IMR-90 (cell line): ENCODE measurements at places on chromosomes 7 and 10. TPM values are rescaled to one million over a fixed set of nuclear protein-coding genes. Genes with fewer than 3 reads are reported as not detected.

CALHM1 gene
- total RNA-seq: not detected in 2 replicates

BEND7 gene
- 2.3 and 3.1 TPM in 2 replicates for total RNA-seq

ZNF107 gene
- 2.0 and 3.6 TPM in 2 replicates for total RNA-seq

SUN3 gene
- total RNA-seq: not detected in 2 replicates

DNA sequence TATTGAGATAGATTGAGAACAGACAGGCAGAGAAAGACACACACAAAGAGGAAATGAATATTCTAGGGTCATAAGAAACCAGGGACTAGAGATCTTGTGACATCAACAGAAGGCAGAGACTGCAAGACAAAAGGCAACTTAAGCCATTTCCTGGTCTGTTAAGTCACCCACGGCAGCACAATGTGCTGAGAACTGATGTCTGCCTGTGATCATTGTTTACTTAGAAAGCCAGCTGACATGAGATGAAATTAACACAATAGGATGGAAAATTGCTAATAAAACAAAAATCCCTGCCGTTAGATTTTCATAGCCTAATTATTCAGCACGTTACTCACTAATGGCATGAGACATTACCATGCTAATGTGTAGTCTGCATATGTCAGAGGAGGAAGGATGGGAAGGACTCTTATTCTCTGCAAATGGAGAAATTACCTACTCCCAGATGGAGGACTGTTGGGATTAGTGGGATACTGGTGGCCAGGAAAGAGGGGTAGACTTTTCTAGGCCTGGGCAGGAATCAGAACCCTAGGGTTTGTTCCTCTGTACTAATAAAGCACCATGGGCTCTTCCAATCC is 191.3 kb upstream of the PODXL start:
- no peaks in the 10 kb centered on the region for H3K36me3 ChIP-seq
- DNase-seq: no peak
- no peak overlapping the region for H3K27ac ChIP-seq
- no peaks in the 10 kb centered on the region for H3K4me1 ChIP-seq

- DNase-seq: no peak
- H3K4me3 ChIP-seq: no peak overlapping the region
- H3K27me3 ChIP-seq: no peaks in the 10 kb centered on the region
- no peak overlapping the region for H3K27ac ChIP-seq
- H3K36me3 ChIP-seq: peaks cover 43% of the 10 kb centered on the region
- H3K4me1 ChIP-seq: peaks cover 2% of the 10 kb centered on the region; the same call in 1 of the 2 replicates
These were observed 28.4 kb downstream of the ITGB1 start for GRCh38 chr10:32929634-32930033.

- DNase-seq: no peak
- H3K4me3 ChIP-seq: no peak overlapping the region
- no peaks in the 10 kb centered on the region for H3K27me3 ChIP-seq
- H3K36me3 ChIP-seq: peaks cover 34% of the 10 kb centered on the region
- no peak overlapping the region for H3K27ac ChIP-seq
These were observed 17.3 kb downstream of the ZNF777 start for GRCh38 chr7:149443523-149443922.

- H3K27me3 ChIP-seq: peaks cover 23% of the 10 kb centered on the region
- no peak overlapping the region for H3K27ac ChIP-seq
- H3K36me3 ChIP-seq: no peaks in the 10 kb centered on the region
- no peak overlapping the region for H3K4me3 ChIP-seq
These were observed 76.9 kb downstream of the LRMDA start for GRCh38 chr10:75508239-75508813.

DNA sequence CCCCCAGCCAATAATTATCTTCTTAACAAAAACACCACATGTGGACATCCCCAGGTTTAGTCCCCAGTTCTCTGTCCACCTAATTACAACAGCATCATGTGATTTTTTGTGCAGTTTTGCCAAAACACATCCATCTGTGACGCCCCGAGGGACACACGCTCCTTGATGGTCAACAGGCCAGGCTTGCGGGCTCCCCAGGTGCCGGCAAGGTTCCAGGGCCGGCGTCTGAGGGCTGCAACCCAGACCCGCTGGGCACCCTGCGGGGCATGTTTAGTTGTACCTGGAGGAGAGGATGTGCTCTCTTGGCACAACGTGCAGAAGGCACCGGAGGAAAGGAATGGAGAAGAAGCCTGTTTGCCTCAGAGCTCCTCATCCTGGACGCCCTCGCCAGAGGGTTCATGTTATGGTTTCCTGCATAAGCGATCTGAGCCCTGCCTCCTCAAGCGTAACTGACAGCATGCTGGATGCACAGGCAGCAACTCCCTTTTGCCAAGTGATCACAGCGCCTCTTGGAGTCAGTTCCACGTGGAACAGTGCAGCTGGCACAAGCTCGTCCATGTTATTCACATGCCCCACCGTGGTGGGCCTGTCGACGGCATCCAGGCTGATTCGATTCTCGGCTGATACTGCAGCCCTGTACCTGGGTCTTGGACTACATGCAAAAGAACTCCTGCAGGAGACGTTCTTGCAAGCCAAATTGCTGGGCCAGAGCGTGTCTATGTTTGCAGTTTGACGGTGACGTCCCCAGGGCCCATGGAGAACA is 41.6 kb downstream of the JAKMIP3 start:
- no peaks in the 10 kb centered on the region for H3K36me3 ChIP-seq
- H3K27me3 ChIP-seq: peaks cover 8% of the 10 kb centered on the region
- H3K4me1 ChIP-seq: no peaks in the 10 kb centered on the region
- no peak for DNase-seq
- H3K27ac ChIP-seq: no peak overlapping the region

- no peak overlapping the region for H3K4me3 ChIP-seq
- no peak overlapping the region for H3K27ac ChIP-seq
- H3K4me1 ChIP-seq: peaks cover 20% of the 10 kb centered on the region
- H3K36me3 ChIP-seq: no peaks in the 10 kb centered on the region
- H3K27me3 ChIP-seq: no peaks in the 10 kb centered on the region
These were observed 31.3 kb downstream of the PIP4K2A start for GRCh38 chr10:22683140-22683389.

- no peak overlapping the region for H3K27ac ChIP-seq
- no peaks in the 10 kb centered on the region for H3K27me3 ChIP-seq
- no peak for DNase-seq
- peaks cover 2% of the 10 kb centered on the region; the same call in 1 of the 2 replicates for H3K4me1 ChIP-seq
- no peaks in the 10 kb centered on the region for H3K36me3 ChIP-seq
- no peak overlapping the region for H3K4me3 ChIP-seq
These were observed 25.9 kb downstream of the RGR start for GRCh38 chr10:84270708-84271107.

DNA sequence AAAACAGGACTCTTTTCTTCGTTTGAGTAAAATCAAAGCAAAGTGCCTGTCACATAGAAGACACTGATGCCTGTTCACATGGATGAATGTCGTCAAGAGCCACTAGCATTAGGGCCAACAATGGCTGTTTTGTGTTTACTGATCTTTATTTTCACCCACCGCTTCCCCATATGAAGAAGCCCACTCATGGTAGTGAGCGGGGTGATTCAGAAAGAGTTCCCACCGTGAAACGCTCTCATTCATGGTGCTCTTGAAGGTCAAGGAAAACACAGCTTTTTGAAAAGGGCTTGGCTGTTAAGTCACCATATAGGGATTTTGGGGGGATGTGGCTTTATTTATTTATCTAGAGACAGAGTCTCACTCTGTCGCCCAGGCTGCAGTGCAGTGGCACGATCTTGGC is 12.5 kb downstream of the PROSER2 start:
- no peaks in the 10 kb centered on the region for H3K36me3 ChIP-seq
- no peaks in the 10 kb centered on the region; the same call in 1 of the 2 replicates for H3K27me3 ChIP-seq
- no peak overlapping the region for H3K4me3 ChIP-seq
- no peak for DNase-seq

- no peaks in the 10 kb centered on the region for H3K36me3 ChIP-seq
- H3K4me3 ChIP-seq: no peak overlapping the region
- H3K4me1 ChIP-seq: no peaks in the 10 kb centered on the region
- peaks cover 2% of the 10 kb centered on the region for H3K27me3 ChIP-seq
- no peak overlapping the region for H3K27ac ChIP-seq
- no peak for DNase-seq
These were observed 34.1 kb upstream of the MKI67 start for GRCh38 chr10:128160297-128160711.

DNA sequence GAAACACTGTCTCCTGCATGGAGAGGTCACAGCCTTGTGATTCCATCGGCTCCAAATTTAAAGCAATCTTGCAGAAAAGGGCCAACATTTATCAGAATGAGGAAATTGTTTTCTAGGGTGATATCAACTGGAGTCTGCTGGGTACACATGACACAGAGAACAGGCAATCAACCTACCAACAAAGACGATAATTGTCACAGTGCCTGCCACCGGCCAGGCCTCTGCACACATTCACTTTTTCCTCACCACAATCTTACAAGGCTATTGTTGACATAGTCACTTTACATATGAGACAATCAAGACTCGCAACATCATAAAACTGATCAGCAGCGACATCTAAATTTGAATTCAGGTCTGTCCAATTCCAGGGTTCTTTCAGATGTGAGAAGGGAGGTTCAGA is 189.4 kb downstream of the KCNMA1 start:
- no peaks in the 10 kb centered on the region for H3K4me1 ChIP-seq
- H3K27ac ChIP-seq: no peak overlapping the region
- no peak for DNase-seq
- H3K27me3 ChIP-seq: no peaks in the 10 kb centered on the region
- H3K36me3 ChIP-seq: no peaks in the 10 kb centered on the region

GRCh38 chr7:151993977-151994676 is 31.3 kb upstream of the GALNT11 start:
- no peaks in the 10 kb centered on the region for H3K36me3 ChIP-seq
- no peaks in the 10 kb centered on the region for H3K4me1 ChIP-seq
- peaks cover 6% of the 10 kb centered on the region for H3K27me3 ChIP-seq
- no peak overlapping the region for H3K4me3 ChIP-seq
- no peak overlapping the region for H3K27ac ChIP-seq
- no peak for DNase-seq

DNA sequence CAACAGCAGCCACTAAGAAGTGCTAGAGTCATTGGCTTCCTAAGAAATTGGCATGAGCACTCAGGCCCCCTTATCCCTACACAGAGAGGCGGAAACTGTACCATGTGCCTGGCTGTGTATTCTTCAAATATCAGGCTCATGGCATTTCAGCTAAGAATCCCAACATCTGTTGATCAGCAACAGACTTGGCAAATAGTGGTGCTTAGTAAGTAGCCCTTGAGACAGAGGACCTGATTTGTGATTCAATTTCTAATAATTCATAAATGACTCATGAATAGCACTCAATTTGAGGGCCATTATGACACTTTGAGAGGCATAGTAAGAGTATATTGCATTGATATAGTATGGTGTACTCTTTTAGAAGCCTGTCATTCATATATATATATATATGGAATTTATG is 309.1 kb downstream of the LRMDA start:
- no peaks in the 10 kb centered on the region for H3K36me3 ChIP-seq
- H3K27me3 ChIP-seq: peaks cover 2% of the 10 kb centered on the region; the same call in 1 of the 2 replicates
- no peaks in the 10 kb centered on the region for H3K4me1 ChIP-seq
- H3K4me3 ChIP-seq: no peak overlapping the region
- DNase-seq: no peak

GRCh38 chr10:11865561-11865960 is 42.4 kb downstream of the PROSER2 start:
- DNase-seq: no peak
- H3K4me3 ChIP-seq: no peak overlapping the region
- no peaks in the 10 kb centered on the region for H3K4me1 ChIP-seq
- no peak overlapping the region for H3K27ac ChIP-seq

DNA sequence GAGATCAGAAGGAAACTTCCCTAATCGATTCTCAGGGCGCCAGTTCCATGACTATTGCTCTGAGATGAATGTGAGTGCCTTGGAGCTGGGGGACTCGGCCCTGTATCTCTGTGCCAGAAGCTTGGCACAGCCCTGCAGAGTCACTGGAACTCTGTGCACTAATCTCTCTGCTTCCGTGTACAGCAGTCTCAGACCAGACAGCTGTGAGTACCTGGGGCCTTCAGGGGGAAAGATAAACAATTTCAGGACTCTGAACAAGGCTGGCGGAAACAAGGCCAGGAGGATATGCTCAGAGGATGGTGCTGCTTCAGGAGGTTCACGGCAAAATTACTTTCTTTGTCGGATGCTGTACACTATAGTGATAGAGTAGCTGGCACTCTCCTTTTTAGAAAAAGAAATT is 131.7 kb upstream of the PRSS58 start:
- H3K27me3 ChIP-seq: no peaks in the 10 kb centered on the region
- H3K4me3 ChIP-seq: no peak overlapping the region
- peaks cover 4% of the 10 kb centered on the region; the same call in 1 of the 2 replicates for H3K4me1 ChIP-seq
- DNase-seq: peak; percentile 49
- H3K36me3 ChIP-seq: no peaks in the 10 kb centered on the region

- no peaks in the 10 kb centered on the region for H3K27me3 ChIP-seq
- no peaks in the 10 kb centered on the region for H3K36me3 ChIP-seq
- H3K4me3 ChIP-seq: no peak overlapping the region
- no peaks in the 10 kb centered on the region for H3K4me1 ChIP-seq
- DNase-seq: no peak
- no peak overlapping the region for H3K27ac ChIP-seq
These were observed 54.6 kb upstream of the STARD3NL start for GRCh38 chr7:38123494-38123893.

- H3K27ac ChIP-seq: peak overlapping the region; percentile 75
- peaks cover 27% of the 10 kb centered on the region for H3K4me1 ChIP-seq
- H3K4me3 ChIP-seq: no peak overlapping the region
- H3K27me3 ChIP-seq: no peaks in the 10 kb centered on the region
- H3K36me3 ChIP-seq: no peaks in the 10 kb centered on the region
- DNase-seq: peak; percentile 96
These were observed 20.5 kb upstream of the INPP5A start for GRCh38 chr10:132516771-132517725.

DNA sequence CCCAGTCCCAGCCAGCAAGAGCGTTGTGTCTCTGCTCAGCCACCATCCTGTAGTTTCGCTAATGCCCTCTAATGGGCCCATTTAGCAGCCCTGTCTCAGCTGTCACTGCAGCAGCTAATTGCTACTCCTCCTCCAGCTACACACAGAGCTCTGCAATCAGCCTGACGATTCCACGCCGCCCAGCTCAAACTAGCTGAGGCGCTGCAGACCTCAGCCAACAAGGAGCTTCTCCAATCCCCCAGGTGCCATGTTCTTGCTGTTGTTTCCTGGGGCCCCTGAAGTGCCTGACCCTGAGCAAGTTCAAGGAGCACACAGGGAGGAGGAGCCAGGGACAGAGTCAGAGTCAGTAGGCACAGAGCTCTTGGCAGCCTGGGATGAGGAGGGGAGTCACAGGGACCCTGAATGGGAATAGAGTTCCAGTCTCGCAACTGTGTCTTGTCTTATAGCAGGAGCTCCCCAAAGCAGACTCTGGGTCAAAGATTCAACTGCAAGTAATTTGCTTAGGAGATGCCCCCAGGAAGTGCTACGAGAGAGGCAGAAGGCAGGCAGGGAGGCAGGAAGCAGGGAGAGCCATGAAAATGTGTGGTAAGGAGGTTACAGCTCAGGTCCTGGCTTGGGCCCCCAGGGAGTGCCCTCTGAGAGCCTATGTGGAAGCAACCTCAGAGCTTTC is 135.8 kb upstream of the UNC5B start:
- no peaks in the 10 kb centered on the region for H3K36me3 ChIP-seq
- no peaks in the 10 kb centered on the region for H3K4me1 ChIP-seq
- DNase-seq: no peak
- no peak overlapping the region for H3K4me3 ChIP-seq
- peaks cover 41% of the 10 kb centered on the region for H3K27me3 ChIP-seq
- no peak overlapping the region for H3K27ac ChIP-seq

GRCh38 chr7:19621740-19622139 is 87.1 kb downstream of the POLR1F start:
- H3K36me3 ChIP-seq: no peaks in the 10 kb centered on the region
- no peaks in the 10 kb centered on the region for H3K4me1 ChIP-seq
- peak; percentile 0 for DNase-seq
- no peaks in the 10 kb centered on the region for H3K27me3 ChIP-seq
- no peak overlapping the region for H3K4me3 ChIP-seq
- no peak overlapping the region for H3K27ac ChIP-seq
